ENCODE measurements at places on chromosomes 16 and 17.

DNA sequence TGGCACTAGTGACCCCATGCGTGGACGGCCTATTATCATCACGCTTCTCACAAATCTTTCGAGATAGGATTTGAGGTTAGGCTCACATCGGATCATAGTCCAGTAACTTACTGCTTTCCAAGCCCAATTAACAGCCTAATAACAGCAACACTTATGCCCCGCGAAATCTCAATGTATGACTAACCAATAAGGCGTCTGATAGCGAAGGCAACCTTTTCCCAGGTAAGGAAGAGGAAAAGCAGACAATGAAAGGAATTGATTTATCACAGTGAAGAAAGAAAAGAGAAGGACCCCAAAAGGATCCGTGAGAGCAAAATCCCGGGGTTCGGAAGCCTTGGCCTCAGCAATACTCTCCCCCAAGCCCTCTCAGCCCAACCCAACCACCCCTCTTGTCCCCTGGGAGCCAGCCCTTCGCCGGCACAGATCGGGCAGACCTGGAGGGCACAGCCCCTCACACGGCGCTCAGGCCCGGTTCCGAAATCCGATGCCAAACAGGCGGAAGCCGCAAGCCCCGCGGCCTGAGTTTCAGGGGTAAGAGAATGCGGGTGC lies 534 bp downstream of the GPATCH8 start:
- no peak for DNase-seq

- DNase-seq = no peak
These were observed 2.5 kb upstream of the ABCC12 start for GRCh38 chr16:48158296-48158695.

DNA sequence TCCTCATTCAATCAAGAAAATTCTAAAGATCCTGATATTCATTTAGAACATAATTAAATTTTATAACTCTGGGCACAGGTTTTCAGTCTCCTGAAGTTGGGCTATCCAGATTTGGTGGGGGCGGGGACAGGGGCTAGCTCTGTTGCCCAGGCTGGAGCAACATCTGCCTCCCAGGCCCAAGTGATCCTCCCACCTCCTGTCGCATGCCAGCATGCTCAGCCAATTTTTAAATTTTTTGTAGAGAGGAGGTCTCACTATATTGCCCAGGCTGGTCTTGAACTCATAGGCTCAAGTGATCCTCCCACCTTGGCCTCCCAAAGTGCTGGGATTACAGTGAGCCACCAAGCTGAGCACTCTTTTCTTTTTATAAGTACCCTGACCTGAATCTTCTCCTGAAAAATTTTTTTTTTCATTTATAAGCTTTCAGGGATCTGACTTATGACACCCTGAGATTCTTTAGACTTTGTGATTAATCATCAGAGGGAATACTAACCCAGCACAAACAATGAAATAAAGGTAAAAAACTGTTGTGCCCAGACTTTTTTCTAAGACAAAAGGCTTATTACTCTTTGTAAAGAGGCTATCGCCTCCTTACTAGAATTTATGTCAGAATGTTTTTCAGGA lies 62.6 kb downstream of the TUBD1 start:
- DNase-seq = no peak

GRCh38 chr17:3845291-3845620 lies 790 bp downstream of the NCBP3 start:
- DNase-seq = no peak

- DNase-seq = no peak
These were observed 78.5 kb downstream of the XYLT1 start for GRCh38 chr16:17392127-17392856.

GRCh38 chr16:24070851-24071250 lies 185.3 kb upstream of the CACNG3 start:
- DNase-seq = no peak

DNA sequence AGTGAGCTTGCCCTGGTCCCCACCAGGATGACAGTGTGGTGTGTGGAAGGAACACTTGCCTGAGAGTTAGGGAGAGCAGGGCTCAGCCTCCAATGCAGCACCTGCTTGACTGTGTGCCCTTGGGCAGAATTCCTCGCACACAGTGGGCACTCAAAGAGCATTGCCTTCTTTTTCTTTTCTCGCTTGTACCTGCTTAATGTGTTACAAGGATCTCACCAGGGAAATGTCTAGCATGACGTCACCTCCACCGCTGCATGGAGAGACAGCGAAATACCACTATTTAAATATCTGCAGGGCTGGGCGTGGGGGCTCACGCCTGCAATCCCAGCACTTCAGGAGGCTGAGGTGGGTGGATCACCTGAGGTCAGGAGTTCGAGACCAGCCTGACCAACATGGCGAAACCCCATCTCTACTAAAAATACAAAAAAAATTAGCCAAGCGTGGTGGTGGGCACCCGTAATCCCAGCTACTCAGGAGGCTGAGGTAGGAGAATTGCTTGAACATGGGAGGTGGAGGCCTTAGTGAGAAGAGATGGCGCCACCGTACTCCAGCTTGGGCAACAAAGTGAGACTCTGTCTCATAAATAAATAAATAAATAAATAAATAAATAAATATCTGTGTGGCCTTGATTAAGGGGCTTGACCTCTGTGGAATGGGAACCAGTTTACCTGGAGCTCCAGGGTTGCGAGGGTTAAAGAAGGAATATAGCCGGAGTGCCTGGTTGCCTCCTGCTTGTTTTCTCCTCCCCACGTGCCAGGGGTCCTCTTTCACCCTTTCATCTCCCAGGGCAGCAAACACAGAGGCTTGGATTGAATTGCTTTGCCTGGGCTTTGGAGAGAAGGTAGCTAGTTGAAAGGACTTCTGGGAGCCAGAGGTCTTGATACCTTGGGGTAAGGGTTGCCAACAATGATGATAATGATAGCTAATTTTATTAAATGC lies 16.3 kb downstream of the SNX29 start:
- no peak for DNase-seq

DNA sequence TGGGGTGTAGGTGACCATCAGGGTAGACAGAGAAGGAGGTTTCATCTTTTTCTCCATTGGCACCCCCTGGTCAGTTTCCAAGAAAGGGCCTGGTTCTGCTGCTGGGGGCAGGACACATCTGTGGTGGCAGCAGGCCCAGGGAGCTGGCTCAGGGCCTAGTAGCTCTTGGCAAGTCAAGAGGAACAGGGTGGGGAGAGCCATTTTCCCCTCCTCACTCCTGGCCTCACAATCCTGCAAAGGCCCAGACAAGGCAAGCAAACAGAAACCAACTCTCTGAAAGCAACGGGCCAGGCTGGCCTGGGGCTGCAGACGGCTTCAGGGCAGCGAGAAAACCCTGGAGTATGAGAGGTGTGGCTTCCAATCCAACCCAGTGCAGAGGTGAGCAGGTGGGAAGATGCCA lies 192.9 kb upstream of the DYNLRB2 start:
- no peak for DNase-seq

DNA sequence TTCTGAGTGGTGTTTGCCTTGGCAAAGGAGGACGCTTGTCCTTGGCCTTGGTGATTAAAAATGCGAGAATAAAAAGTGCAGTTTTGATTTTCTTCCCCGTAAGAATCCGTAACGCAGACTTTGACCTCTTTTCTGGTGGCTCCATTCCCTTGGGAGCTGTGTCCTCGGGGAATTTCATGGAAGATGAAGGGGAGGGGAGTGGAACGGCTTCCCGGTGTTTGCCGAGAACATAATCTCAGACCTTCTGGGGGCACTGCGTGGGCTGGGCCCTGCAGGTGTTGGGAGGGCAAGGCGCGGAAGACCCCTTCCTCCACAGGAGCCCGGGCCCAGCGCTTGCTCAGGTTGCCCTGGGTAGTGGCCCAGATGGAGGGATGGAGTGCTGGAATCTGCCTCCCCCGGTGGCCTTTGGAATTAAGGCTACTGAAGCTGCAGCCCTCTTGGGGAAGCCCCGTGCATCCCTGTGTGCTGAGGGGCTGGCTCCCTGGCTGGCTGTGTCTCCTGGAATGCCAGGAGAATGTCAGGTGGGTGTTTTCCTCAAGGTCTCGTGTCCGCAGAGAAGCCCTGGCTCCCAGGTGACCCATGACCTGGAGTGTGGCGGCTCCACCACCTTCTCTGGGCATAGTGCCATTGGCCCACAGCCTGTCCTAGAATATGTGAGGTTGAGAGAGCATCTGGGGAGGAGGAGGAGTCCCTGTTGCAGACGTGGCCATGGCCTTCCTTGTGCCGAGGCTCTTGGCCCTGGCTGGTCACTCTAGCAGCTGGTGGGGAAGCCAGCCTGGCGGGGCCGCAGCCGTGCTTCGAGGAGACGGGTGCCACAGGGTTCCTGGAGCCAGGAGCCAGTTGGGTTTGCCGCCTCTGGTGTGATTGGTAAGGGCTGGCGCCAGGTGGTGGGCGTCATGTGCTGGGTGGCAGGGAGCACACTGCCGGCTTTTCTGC lies 3.1 kb downstream of the BAIAP2 start:
- DNase-seq = no peak

DNA sequence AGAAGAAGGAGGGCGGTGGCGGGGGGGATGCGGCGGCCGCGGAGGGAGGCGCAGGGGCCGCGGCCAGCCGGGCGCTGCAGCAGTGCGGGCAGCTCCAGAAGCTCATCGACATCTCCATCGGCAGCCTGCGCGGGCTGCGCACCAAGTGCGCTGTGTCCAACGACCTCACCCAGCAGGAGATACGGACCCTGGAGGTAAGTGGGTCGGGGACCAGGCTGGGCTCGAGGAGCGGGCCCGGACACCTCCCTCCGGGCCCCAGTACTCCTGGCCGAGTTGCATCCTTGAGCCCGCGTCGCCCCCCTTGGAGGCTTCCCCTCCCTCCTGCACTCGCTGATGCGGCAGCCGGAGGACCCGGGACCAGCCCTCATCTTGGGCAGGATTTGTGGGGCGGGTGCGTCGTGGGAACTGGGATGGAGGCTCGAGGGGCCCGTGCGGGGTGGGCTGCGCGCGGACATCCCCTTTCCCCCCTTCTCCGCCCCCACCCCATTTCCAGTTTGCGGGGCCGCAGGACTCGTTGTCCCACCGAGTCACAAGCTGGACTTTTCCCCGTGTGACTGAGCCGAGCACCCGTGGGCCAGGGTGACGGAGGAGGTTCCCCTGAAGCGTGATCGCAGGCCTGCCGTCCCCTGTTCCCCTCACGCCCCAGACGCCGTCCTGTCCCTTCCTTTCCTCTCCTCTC lies 572 bp downstream of the KSR1 start:
- DNase-seq = no peak

- DNase-seq = no peak
These were observed 30.1 kb upstream of the PMFBP1 start for GRCh38 chr16:72202014-72202413.

GRCh38 chr16:88815901-88816589 lies 4.3 kb upstream of the APRT start:
- no peak for DNase-seq

DNA sequence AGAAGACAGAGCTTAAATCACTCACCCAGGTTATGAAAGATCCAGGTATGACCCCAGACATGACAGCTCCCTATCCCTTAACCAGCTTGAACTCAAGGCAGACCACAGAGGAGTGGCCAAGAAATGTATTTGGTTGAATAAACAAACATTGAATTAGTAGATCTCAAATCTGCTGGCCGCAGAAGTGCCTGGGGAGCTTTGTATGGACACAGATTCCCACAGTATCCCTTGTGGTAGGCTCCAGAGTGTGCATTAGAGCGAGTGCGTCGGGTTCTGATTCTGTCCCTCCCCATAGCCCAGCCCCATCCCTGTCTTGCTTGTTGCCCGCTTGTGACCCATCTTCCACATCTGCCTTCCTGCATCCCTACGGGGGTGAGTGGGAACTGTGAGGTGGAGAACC lies 118.8 kb upstream of the FOXF1 start:
- no peak for DNase-seq

DNA sequence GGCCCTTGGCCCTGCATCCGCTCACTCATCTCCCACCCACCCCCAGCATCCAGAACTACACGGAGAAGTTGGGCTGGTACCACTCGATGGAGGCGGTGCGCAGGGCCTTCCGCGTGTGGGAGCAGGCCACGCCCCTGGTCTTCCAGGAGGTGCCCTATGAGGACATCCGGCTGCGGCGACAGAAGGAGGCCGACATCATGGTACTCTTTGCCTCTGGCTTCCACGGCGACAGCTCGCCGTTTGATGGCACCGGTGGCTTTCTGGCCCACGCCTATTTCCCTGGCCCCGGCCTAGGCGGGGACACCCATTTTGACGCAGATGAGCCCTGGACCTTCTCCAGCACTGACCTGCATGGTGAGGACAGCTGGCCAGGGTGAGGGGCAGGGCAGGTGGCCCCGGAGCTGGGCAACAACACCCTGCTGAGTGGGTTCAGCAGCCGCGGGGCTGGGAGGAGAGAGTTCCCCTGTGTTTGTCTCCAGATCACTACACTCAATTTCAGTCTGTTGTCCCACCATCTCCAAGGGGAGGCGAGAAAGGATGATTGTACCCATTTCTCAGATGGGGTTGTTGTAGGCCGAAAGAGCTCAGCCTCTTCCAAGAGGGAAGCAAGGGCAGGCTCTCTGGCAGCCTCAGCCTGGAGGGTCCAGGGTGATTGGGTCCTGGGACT lies 14.4 kb downstream of the MMP15 start:
- DNase-seq = no peak

- DNase-seq = no peak
These were observed 62.8 kb upstream of the ADCY9 start for GRCh38 chr16:4179020-4179419.

All from thoracic aorta (tissue), 2 donors.